ENCODE measurements at places on chromosomes 12 and 14.

DNA sequence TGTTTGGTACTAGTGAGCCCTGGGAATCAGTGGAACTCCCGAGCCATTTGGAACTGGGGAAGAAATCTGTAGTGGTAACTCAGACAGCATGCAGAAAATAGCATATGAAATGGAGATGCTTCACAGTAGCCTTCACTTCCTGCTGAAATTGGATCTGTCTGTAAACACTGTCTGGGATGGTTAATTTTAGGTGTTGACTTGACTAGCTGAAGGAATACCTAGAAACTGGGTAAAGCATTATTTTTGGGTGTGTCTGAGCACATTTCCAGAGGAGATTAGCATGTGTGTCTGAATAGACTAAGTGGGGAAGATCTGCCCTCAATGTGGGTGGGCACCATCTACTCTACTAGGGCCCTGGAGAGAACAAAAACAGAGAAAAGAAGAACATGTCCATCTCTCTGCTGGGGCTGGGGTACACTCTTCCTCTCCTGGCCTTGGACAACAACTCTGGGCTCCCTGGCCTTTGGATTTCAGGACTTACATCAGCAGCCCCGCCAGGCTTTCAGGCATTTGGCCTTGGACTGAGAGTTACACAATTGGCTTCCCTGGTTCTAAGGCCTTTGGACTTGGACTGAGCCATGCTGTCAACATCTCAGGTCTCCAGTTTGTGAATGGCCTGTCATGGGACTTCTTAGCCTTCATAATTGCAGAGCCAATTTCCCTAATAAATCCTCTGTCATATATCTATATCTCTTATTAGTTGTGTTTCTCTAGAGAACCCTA, 14.0 kb upstream of the CRADD start:
- DNase-seq = no peak

GRCh38 chr14:92797935-92798653, 4.0 kb downstream of the GOLGA5 start:
- DNase-seq = no peak

GRCh38 chr12:21657326-21658077, at the start of gene LDHB:
LDHB (minus strand) TSS chr12:21657842; CDS start chr12:21654671, 3,171 bp downstream.
- DNase-seq = peak; percentile 92

GRCh38 chr14:22505697-22506377, 83.2 kb downstream of the DAD1 start:
- DNase-seq = no peak

- peak; percentile 82 for DNase-seq
These were observed 6.5 kb downstream of the ZBTB1 start for GRCh38 chr14:64510825-64511671.

GRCh38 chr14:99479906-99480869, at the start of gene SETD3:
SETD3 (minus strand) TSS chr14:99480859; CDS start chr14:99465805, 15,054 bp downstream.
- peak; percentile 37 for DNase-seq

DNA sequence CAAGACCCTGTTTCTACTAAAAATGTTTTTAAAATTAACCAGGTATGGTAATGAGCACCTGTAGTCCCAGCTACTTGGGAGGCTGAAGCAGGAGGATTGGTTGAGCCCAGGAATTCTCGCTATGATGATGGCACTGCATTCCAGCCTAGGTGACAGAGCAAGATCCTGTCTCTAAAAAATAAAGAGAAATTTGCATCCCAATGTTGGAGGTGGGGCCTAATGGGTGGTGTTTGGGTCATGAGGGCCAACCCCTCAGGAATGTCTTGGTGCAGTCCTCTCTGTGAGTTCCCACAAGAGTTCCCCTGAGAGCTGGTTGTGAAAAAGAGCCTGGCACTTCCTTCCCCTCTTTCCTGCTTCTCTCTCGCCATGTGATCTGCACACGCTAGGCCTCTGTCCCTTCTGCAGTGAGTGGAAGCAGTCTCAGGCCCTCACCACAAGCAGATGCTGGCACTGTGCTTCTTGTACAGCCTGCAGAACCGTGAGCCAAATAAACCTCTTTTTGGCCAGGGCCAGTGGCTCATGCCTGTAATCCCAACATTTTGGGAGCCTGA, 11.3 kb downstream of the ACOT6 start:
- no peak for DNase-seq

GRCh38 chr12:88947486-88948043, 367.3 kb upstream of the KITLG start:
- DNase-seq = no peak

- no peak for DNase-seq
These were observed 9.2 kb upstream of the PARP11 start for GRCh38 chr12:3882406-3882805.

DNA sequence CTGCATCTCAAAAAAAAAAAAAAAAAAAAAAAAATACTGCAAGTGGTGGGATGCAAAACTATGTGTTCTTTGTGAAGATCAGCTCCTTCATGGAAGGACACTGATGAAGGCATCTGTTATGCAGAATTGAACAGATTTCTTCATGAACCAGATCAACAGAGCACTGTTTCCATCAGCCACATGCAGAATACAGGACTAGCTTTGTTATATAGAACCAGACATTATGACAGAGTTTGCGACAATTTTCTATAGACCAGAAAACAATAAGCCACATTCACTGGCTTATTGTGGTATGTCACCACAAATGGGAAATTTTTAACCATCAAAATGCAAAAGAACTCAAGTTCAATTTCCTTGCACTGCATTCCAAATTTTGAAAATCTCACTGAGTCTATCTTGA, 34.7 kb downstream of the CIT start:
- peak; percentile 11 for DNase-seq

GRCh38 chr12:127501916-127502315, 765.1 kb upstream of the TMEM132C start:
- no peak for DNase-seq

DNA sequence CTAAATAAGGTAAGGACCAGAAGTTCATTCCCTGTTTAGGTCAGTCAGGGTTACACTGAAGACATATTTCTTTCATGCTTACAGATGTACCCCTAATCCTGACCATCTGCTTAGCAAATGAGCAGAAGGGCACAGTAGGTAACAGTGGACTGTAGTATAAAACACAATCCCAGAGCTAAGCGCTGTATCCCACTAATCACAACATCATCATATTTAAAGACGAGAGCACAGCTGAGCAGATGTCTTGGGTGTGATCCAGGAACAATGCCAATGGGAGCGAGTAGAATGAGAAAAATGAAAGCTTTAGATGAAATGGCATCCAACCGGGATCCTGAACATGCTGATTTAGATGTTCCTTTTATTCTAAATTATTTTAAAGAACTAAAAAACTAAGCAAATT, 213.4 kb downstream of the CCER1 start:
- DNase-seq = no peak

DNA sequence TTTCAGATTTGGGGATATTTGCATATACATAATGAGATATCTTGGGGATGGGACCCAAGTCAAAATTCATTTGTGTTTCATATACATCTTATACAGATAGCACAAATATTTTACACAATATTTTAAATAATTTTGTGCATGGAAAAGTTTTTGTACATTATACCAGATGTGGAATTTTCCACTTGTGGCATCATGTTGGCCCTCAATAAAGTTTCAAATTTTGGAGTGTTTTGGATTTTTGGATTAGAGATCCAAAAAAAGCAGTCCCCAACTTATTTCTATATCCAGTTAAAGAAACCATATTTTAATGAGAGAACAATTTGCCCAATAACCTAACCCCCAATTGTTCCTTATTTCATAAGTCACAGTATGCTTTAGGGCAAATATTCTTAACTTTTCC, 4.5 kb downstream of the GNPNAT1 start:
- DNase-seq = no peak

- DNase-seq = no peak
These were observed 102.9 kb downstream of the RPS29 start for GRCh38 chr14:49483268-49483667.

DNA sequence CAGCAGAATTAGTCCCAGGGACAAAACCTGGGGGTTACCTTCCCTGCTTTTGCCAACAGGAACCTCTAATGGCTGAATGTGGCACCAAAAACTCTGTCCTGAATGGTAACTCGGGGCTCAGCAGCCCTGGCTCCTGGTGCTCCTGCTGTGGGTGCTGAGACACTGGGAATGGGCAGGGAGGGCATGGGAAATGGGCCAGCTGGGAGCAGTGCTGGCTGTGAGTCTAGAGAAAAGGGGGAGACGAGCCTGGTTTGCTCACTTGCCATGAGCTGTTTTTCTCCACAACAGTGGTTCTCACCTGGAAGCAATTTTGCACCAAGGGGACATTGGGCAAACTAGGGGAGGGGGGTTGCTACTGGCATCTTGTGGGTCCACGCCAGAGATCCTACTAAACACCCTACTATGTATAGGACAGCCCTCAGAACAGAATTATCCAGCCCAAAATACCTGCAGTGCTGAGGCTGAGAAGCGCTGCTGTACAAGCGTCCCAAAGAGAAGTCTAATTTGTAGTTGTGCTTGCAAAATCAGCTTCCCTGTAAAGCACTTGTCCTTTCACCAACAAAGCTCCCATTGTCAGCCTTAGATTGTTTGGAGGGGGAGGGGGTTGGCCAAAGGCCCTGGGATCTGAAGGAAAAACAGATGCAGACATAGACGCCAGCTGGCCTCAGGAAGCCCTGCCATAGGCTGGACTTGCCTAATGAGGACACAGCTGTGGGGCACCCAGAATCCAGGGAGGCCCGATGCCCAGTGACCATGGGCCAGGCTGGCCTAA, 3.6 kb downstream of the LRRC74A start:
- peak; percentile 90 for DNase-seq

DNA sequence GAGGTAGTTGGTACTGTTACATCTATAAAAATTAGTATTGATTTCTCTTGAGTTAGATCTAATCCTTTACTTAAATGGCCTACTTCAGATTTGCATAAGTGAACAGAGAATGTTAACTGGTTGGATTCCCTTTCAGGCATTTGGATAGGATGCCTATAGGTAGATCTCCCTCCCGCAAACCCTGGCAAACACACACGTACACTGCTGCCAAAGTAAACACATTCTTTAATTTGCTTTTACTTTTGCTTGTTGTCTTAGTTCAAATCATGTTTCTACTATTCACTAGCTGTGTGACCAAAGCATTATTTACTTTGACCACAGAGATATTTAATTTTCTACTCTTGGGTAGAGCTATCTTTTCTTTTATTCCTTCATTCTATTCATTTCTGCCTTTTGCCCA, 936.1 kb upstream of the FBXO33 start:
- no peak for DNase-seq

GRCh38 chr14:42664190-42664589, 1057.5 kb downstream of the LRFN5 start:
- DNase-seq = no peak

DNA sequence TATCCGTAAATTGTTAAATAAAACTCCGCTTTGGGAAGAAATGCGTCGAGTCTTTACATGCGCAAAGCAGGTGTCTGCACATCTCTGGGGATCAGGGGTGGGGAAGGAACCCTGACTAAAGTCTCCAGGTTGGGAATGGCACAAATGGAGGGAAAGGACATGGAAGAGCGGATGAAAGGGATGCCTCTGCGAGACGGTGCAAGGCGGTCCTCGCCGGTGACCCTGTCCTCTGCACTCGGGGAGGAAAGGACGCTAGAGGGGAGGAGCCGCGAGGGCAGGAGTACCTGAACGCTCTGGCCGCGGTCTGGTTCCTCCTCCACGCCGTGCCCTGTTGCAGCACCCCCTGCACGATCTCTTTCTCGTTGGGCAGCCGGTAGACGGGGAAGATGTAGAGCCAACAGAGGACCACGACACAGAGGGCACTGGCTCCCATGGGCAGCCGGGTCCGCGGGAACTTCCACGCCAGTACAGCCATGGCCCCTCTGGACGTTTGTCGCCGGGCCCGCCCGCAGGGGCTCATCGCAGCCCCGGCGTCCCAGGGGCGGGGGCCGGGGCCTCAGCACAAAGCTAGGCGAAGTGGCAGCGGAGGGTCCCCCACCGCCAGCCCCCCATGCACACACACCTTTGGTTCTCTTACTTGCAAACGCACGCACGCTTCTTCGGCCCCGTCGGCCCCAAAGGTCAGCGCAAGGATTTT, 646 bp downstream of the ST8SIA1 start:
- DNase-seq = no peak

DNA sequence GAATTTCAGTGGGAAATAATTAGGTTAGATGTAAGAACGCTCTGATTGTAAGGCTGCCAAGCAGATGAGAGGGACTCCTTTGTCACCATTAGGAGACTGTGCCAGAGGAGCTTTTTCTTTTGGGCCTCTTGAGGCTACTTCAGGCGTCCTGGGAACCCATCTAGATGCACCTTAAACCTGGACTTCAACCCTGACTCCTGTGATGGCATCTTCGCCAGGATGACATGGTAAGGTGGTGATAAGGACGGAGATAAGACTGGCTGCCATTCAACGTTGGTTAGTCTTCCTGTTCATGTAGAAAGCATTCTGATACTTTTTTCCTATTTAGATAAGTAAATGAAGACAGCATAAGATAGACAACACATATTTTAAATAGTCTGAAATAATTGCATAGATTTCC, 36.3 kb downstream of the STK38L start:
- DNase-seq = no peak

- no peak for DNase-seq
These were observed 1.5 kb upstream of the KRT7 start for GRCh38 chr12:52231305-52232202.

DNA sequence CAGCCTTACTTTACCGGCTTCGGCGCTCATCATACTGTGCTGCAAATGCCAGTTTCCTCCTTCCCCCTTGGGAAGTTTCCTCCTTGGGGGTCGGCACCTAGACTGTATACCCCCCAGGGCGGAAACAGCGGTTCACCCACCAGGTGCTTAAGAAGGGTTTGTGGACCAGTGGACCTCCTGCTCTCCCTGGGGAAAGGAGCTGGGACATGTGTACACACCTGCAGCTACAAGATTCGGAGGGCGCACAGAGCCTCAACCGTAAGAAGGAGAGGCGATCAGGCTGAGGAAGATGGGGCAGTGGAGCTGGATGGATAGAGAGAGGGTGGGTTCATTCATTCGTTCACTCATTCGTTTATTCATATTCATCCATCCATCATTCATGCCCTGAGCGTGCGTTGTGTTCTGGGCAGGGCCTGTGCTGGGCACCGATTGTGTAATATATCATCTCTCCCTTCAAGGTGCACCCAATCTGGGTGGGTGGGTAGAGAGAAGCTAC, 717 bp upstream of the ZNF839 start:
- DNase-seq = no peak

DNA sequence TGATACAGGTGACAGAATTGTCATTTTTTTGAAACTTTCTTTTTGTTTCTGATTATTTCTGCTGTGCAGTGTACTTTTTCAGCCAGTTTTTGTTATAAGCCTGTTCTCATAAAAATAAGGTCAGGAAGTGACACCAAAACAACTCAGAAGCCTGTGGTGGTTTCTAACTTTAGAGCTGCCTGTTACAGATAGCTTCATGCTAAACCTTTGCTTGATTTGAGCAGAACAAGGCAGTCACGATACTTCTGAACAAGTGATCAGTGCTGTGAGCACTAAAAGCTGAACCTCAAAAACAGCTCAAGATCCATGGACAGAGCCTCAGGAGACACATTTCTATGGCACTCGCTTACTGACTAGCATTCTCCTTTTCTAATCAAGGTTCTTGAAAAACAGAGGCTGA, 82.0 kb downstream of the PRKCH start:
- no peak for DNase-seq

- DNase-seq = no peak
These were observed 69.2 kb upstream of the LTA4H start for GRCh38 chr12:96104566-96104965.

GRCh38 chr12:23238957-23239356, 614.0 kb downstream of the ETNK1 start:
- DNase-seq = no peak

Measured in midbrain (tissue), 1 donor.